ENCODE measurements at places on chromosomes 12 and 14.

DNA sequence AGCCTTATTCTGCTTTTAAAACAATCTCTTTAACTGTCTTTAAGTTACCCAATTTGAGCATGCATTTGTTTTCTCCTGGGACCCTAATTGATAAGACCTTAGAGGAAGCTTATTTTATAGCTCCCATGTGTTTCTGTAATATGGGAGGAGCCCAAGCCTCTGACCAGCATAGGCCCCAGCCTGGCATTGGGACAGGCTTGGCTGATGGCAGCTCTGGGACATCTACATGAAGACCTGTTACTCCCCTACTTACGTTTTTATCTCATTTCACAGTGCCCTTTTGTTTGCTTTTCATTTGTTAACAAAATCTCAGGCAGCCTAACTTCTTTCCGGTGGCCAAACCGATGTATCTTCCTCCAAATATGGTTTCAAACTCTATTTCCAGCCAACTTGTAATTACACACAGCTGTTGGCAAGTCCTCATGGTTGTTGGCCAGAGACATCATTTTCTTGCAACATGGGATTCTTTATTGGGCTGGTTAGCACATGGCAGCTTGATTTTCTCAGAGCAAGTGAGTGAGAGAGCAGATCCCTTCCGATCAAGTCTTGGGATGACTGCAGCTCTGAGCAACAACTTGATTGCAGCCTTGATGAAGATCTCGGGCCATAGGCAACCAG is 1117.5 kb downstream of the AACS start:
- DNase-seq = no peak

DNA sequence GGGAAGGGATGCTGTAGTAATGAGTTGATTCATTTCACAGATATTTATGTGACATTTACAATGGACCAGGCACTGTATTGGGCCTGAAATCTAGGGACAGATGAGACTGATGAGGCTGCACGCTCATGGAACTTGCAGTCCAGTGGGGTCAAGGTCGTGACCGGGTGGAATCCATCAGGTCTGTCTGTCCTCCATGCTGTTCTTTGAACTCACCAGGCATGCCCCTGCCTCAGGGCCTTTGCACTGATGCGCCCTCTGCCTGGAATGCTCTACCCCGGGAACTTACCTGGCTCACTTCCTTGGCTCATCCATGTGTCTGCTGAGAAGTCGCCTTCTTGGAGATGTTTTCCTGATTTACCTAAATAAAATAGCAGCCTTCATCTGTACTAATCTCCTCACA is 200.1 kb downstream of the VRK1 start:
- no peak for DNase-seq

- no peak for DNase-seq
These were observed 83.8 kb upstream of the PIWIL1 start for GRCh38 chr12:130253866-130254265.

DNA sequence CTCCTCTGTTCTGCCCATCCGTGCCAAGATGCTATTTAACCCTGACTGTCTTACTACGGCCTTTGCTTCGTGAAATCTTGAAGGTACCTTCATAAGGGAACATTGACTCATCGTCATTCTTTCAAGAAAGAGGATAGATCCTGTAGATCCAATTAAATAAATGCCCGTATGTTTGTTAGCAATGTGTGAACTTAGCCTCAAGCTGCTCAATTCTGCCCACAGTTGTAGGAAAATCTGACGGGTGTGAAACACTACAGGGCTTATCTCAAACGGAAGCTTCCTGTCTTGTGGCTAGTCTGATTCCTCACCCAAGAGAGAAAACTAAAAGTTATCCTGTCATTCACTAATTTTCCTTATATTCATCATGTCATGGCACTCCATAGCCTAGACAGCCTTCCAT is 168.0 kb upstream of the TBX3 start:
- no peak for DNase-seq

GRCh38 chr12:100573292-100574186 is at the start of gene GAS2L3:
GAS2L3 (plus strand) TSS chr12:100573684; CDS start chr12:100594905, 21,221 bp downstream.
- DNase-seq = peak; percentile 80

DNA sequence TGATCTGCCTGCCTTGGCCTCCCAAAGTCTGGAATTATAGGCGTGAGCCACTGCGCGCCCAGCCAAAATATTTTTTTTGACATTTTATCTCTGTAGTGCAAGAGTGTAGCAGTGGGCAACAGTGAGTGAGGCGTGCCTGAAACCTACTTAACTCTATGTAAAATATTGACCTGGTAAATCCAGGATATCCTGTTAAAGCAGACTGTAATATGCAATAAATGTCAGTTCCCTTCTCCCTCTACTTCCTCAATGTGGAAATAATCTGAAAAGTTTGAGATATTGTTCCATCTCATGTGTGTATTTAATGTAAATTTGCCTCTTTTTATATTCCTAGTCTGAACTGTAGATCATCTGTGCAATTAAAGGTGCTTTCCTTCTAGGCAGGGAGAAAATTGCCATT is 9.5 kb upstream of the CDK17 start:
- no peak for DNase-seq

GRCh38 chr12:67147030-67147429 is 122.1 kb upstream of the CAND1 start:
- DNase-seq = no peak

- no peak for DNase-seq
These were observed 29.2 kb downstream of the PRMT8 start for GRCh38 chr12:3520168-3520567.

DNA sequence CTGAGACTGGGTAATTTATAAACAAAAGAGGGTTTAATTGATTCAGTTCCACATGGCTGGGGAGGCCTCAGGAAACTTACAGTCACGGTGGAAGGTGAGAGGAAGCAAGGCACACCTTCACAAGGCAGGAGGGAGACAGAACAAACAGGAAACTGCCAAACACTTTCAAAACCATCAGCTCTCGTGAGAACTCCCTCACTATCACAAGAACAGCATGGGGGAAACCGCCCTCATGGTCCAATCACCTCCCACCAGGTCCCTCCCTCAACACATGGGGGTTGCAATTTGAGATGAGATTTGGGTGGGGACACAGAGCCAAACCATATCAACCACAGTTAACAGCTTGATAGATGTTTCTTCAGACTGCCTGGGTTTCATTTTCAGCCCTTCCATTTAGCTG is 6.2 kb upstream of the GNPNAT1 start:
- DNase-seq = no peak

- DNase-seq = no peak
These were observed 53.9 kb upstream of the PTPRB start for GRCh38 chr12:70691018-70691672.

DNA sequence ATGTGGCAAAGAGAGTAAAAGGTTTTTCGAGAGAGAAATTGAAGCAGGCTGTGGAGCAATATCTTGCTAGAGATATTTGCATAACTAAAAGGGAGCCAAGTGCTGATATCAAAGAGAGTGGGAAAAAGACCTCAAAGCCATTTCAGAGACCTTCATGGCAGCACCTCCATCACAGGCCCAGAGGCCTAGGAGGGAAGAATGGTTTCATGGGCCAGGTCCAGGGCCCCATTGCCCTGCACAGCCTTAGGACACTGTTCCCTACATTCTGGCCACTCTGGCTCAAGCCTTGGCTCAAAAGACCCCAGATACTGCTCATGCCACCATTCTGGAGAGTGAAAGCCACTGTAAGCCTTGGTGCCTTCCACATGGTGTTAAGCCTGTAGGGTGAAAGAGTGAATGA is 50.0 kb upstream of the LYZ start:
- DNase-seq = no peak

DNA sequence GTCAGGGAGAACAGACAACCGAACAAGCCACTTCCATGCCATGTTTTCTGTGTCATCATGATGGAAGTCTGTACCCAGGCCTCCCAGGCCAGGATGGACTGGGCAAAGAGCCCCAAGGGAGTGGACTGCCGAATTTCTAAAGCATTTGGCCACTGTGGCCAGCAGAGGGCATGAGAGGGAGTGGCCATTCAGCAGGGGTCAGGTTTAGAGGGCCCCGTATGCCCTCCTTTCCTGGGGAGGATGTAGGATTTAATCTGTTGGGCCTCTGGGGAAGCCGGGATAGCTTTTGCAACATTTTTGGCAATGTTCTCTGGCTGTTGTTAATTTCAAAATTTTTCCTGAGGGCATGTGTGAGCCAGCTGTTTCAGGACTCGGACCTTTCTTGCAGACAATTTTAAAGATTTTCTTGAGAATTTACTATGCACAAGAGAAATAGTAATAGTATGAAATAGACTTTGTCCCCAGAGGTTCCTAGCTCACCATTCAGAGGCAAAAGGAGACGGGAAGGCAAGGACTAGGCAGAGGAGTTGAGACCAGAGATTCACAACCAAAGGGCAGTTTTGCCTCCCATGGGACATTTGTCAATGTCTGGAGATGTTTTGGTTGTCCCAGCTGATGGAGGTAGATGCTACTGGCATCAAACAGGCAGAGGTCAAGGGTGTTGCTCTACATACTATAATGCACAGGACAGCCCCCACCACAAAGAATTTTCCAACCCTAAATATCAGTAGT is 18.0 kb downstream of the ACACB start:
- no peak for DNase-seq

- no peak for DNase-seq
These were observed 6.2 kb upstream of the KIF26A start for GRCh38 chr14:104131968-104132732.

- DNase-seq = no peak
These were observed 2.0 kb upstream of the SCN8A start for GRCh38 chr12:51589060-51589459.

DNA sequence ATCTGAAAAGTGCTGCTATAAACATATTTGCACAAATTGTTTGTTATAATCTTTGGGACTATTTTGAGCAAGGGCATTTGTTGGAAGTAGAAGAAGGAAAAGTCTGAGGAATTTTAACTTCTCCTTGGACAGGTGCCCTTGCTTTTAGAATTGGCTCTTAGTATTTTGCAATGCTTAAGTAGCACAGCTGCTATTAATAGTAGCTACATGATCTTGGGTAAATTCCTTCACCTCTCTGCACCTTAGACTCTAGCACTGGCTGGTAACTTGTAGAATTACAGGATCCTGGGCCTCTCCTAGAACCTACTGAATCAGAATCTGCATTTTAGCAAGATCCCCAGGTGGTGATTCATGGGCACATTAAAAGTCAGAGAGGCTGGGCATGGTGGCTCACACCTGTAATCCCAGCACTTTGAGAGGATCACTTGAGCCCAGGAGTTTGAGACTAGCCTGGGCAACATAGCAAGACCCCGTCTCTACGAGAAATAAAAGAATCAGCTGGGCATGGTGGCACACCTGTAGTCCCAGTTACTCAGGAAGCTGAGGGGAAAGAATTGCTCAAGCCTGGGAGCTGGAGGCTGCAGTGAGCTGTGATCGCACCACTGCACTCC is 10.8 kb upstream of the TMEM120B start:
- no peak for DNase-seq

GRCh38 chr12:121610239-121611149 is 15.8 kb upstream of the ORAI1 start:
- DNase-seq = no peak

GRCh38 chr12:115403689-115404088 is 719.7 kb upstream of the TBX3 start:
- DNase-seq = no peak

DNA sequence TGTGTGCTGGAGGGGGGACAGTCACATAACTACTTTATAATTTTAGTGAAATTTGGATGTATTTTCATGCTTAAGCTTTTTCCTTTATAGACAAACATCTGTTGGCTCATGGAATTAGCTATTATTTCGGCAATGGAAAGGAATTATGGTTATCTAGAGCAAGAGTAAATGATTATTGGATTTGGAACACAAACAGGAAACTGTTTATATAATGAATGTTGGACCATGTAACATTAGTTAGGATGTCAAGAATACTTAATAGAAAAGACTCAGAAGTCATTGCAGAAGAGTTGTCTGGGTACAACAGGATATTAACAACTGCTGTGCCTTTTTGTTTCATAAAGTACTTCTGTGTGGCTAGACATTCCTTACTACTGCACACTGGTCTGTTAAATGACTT is 108.7 kb downstream of the OTOGL start:
- DNase-seq = no peak

DNA sequence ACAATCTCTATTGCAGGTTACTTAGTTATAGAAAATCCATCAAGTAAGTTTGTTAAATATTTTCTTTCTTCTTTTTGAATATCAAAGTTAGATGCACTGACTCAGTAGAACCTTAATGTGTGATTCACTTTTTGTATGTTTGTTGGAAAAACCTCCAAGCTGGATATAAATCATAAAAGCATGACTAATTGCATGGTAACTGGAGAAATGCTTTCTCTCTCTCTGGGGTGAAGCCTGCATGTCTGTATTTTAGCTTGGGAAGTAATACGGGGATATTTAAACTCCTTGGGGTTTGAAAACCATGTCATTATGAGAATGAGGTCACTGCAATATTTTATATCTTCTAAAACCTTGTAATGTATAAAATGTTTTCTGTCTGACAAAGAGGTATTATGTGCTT is 58.6 kb upstream of the MYF6 start:
- DNase-seq = no peak

- no peak for DNase-seq
These were observed 17.9 kb downstream of the PLD4 start for GRCh38 chr14:104942586-104942985.

DNA sequence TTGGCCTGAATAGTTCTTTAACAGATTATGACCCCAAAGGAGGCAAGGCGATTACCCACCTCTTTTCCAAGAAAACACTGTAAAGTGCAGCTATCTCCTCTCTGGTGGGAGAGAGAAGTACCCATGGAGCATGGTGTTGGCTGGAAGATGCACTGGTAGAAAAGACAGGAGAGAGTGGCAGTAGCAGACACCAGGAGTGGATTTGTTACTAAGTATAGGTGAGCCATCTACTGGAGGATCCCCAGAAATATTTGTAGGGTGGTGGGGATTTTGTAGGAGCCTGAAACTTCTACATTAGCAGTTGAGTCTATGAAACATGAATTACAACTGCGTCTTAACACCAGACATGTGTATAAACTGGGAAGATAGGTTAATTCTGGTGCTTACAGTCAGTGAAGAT is 148.0 kb downstream of the SLC38A4 start:
- peak; percentile 20 for DNase-seq

GRCh38 chr12:76084863-76085519 is 506 bp upstream of the NAP1L1 start:
- DNase-seq = no peak

- DNase-seq = no peak
These were observed 41.6 kb downstream of the RHOJ start for GRCh38 chr14:63245893-63246292.

GRCh38 chr14:35277179-35277578 is 15.0 kb upstream of the PSMA6 start:
- no peak for DNase-seq

GRCh38 chr12:132413931-132414588 is 75.9 kb upstream of the FBRSL1 start:
- DNase-seq = peak; percentile 15

- no peak for DNase-seq
These were observed 671.3 kb upstream of the TBX3 start for GRCh38 chr12:115355301-115355700.

Measured in activated CD4-positive, alpha-beta T cell treated with anti-CD3 and anti-CD28 coated beads, Interleukin-2, Interleukin-6, amounts not matched to agents 100 ng/mL and 50 ng/mL, durations not matched to agents 16 hours and 8 hours (primary cell).